Central memory CD8-positive, alpha-beta T cell (primary cell): ENCODE measurements at places on chromosomes 16 and 17.

- no peak overlapping the region for H3K4me3 ChIP-seq
- DNase-seq = no peak
- no peaks in the 10 kb centered on the region for H3K36me3 ChIP-seq
- H3K27ac ChIP-seq = no peak overlapping the region
Measured at GRCh38 chr16:85429776-85430522, 183.2 kb upstream of the GSE1 start.

DNA sequence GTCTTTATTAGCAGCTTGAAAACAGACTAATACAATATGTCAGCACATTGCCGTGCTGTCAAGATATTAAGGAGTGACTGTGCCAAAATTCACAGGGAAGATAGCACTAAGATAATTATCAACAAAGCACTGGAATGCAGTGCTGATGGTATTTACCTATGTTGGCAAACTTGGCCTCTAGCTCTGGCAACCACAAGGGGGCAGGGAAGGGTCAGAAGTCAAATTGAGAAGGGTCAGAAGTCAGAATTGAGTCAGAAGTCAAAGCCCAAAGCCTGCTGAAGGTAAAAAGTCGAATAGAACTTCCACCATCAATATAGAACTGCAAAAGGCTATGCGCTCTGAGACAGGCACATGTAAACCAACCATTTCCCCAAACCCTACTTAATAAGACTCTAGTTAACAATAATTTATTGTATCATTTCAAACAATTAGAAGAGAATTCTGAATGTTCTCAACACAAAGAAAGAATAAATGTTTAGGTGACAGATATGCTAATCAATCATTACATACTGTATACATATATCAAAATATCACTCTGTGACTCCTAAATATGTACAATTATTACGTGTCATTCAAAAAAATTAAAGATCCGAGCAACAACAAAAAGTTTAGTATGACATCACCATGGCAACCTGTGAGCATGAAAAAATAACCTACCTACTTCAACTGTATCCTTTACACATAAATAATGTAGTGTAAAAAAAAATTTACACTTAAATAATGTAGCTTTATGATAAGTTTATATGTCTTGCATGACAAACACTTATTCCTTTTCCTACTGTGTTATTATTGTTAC lies 916.1 kb downstream of the KCNJ2 start:
- DNase-seq = no peak
- no peak overlapping the region for H3K27ac ChIP-seq
- H3K4me1 ChIP-seq = no peaks in the 10 kb centered on the region
- H3K27me3 ChIP-seq = no peaks in the 10 kb centered on the region
- no peak overlapping the region for H3K4me3 ChIP-seq

DNA sequence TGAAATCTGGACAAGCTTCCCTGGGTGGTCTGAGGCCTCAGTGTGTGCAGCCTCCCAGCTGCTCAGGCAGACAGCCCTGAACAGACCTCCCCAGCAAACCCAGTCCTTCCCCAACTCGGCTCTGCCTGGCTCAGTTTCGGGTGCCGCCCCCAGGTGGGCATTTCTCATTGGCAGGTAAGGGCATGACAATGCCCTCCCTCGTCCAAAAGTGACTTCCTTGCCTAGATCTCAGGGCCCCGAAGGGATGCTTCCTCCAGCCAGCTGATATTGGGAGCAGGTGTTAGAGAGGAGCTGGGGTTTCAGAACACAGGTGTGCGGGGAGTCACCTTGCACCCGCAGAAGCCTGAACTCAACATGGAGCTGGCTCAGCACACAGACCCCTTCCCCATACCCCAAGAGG lies 3.8 kb upstream of the PPL start:
- H3K4me3 ChIP-seq = no peak overlapping the region
- no peak overlapping the region for H3K27ac ChIP-seq
- H3K4me1 ChIP-seq = peaks cover 5% of the 10 kb centered on the region
- no peak for DNase-seq
- no peaks in the 10 kb centered on the region for H3K36me3 ChIP-seq
- peaks cover 37% of the 10 kb centered on the region for H3K27me3 ChIP-seq

GRCh38 chr17:5210091-5210490 lies 18.4 kb upstream of the ZNF594 start:
- H3K4me3 ChIP-seq = no peak overlapping the region
- H3K36me3 ChIP-seq = peaks cover 11% of the 10 kb centered on the region
- DNase-seq = no peak
- H3K27ac ChIP-seq = no peak overlapping the region

DNA sequence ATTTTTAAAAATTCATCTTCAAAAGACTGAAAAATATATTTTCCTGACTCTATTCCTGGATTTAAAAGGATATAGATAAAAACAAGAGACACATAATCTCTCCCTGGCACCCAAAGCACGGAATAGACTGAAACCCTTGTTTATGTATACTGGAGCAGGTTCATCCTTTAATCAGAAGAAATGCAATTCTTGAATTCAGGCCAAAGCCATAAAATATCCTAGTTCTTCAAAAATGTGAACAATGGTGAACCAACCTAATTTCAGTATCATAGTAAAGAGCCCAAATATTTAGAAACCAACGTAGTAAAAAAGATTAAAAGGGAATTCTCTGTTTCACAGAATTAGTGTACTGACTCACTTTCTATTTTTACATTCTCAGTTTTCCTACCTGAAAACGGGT lies 188.5 kb upstream of the C17orf78 start:
- H3K36me3 ChIP-seq = peaks cover 19% of the 10 kb centered on the region
- H3K27me3 ChIP-seq = no peaks in the 10 kb centered on the region
- no peak overlapping the region for H3K4me3 ChIP-seq
- H3K4me1 ChIP-seq = no peaks in the 10 kb centered on the region
- DNase-seq = no peak
- no peak overlapping the region for H3K27ac ChIP-seq

DNA sequence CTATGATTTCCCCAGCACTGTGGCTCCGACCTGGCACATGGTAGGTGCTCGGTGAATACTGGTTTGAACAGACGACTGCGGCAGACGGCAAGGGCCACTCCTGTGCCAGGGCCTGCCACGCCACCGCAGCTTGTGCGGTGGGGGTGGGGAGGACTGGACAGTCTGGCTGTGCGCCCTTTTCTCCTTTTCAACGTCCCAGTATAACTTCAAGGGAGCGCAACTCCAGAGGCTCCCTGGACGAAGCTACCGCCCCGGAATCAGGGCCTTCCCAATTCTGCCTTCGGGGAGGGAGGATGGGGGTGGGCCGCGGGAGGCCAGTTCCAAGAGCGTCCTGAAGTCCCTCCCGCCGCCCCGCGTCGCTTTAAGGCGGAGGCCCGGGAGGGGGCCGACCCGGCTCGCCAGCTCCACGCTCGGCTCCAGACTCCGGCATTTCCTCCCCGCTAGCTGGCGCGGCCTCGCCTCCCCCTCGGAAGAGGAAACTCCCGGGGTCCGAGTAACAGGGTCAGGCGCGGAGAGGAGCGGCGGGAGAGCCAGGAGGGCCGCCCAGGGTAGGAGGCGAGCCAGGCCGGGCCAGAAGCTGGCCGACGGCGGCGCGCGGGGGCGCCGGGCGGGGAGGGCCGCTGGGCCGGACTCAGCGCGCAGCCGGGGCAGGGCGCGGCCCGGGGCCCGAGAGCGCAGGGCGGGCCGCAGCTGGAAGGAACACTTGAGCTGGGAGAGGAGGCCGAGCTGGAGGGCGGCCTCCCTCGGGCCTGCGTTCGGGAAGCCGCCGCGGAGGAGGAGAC lies at the start of gene ITPRIPL2:
ITPRIPL2 (plus strand) TSS at position 388 of the 782 bp plus-strand sequence. CDS start 498 bp downstream, outside the sequence.
- no peaks in the 10 kb centered on the region for H3K36me3 ChIP-seq
- H3K4me1 ChIP-seq = peaks cover 8% of the 10 kb centered on the region
- peak within 1 kb of the TSS; percentile 59 for H3K27ac ChIP-seq
- H3K4me3 ChIP-seq = peak within 1 kb of the TSS; percentile 74
- H3K27me3 ChIP-seq = peaks cover 26% of the 10 kb centered on the region

- no peaks in the 10 kb centered on the region for H3K27me3 ChIP-seq
- H3K36me3 ChIP-seq = peaks cover 4% of the 10 kb centered on the region
- no peak overlapping the region for H3K27ac ChIP-seq
Measured at GRCh38 chr17:16273499-16273898, 56.5 kb downstream of the PIGL start.

- H3K4me3 ChIP-seq = no peak overlapping the region
- no peak overlapping the region for H3K27ac ChIP-seq
- H3K27me3 ChIP-seq = peaks cover 19% of the 10 kb centered on the region
- no peaks in the 10 kb centered on the region for H3K4me1 ChIP-seq
- no peak for DNase-seq
Measured at GRCh38 chr16:24855678-24856077, 9.9 kb downstream of the SLC5A11 start.

DNA sequence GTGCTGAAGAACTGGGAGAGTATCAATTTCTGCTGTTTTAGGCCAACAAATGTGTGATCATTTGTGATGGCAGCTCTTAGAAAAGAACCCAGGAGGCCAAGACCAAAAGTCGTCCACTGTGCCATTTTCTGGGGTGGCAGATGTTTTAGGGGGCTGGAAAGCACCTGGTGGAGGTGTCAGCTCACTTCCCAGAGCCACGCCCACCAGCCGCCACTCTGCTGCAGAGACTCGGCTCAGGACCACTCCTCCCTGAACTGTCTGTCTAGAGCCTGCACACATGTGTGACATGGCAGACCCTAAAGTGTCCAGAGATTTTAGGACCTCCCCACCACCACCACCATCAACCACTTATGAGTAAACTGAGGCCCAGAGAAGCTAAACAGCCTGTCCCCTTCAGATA lies 23.9 kb upstream of the RPL38 start:
- H3K27ac ChIP-seq = no peak overlapping the region
- H3K27me3 ChIP-seq = peaks cover 80% of the 10 kb centered on the region
- no peak overlapping the region for H3K4me3 ChIP-seq
- no peak for DNase-seq
- H3K4me1 ChIP-seq = peaks cover 7% of the 10 kb centered on the region
- no peaks in the 10 kb centered on the region for H3K36me3 ChIP-seq

DNA sequence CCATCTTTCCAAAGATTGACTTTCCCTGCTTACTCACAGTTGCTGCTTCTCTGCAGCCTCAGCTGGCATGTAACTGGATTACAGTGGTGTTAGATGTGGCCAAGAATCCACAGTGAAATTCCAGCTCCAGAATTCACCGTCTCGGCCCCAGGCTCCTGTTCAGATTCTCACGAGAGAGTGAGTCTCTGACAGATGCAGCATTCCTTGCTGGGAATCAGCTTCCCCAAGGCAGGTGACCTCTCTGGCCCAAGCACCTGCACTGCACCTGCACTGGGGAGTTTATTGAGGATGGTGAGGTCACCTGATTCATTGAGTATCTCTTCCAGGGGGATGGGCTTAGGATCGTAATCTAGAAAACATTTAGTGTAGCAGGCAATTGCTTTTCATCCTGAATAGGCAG lies 600.5 kb upstream of the RBFOX1 start:
- H3K4me1 ChIP-seq = no peaks in the 10 kb centered on the region
- DNase-seq = no peak
- no peak overlapping the region for H3K4me3 ChIP-seq

GRCh38 chr16:4415538-4416199 lies 727 bp downstream of the CORO7 start:
- peak; percentile 49 for DNase-seq
- peak overlapping the region; percentile 97 for H3K27ac ChIP-seq
- peaks cover 48% of the 10 kb centered on the region for H3K36me3 ChIP-seq

DNA sequence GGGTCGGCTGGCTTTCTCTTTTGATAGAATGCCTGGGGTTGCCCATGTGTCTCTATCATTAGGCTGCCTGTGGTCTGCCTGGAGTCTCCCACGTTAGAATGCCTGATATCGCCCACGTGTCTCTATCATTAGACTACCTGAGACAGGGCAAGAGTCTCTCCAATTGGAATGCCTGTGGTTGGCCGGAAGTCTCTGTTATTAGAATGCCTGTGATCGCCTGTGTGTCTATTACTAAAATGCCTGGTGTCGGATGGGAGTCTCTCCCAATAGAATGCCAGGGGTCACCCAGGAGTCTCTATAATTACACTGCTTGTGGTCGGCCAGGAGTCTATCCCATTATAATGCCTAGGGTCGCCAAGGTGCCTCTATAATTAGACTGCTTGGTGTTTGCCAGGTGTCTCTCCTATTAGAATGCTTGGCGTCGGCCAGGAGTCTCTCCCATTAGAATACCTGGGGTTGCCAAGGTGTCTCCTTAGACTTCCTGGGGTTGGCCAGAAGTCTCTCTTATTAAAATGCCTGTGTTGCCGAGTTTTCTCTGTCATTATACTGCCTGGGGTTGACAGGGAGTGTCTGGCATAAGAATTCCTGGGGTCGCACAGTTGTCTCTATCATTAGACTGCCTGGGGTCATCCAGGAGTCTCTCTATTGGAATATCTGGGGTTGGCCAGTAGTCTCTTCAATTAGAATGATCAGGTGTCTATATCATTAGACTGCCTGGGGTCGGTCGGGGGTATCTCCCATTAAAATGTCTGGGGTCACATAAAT lies 2272.8 kb downstream of the TP53TG3F start:
- no peaks in the 10 kb centered on the region for H3K4me1 ChIP-seq
- DNase-seq = no peak
- H3K4me3 ChIP-seq = no peak overlapping the region
- no peaks in the 10 kb centered on the region for H3K27me3 ChIP-seq
- H3K27ac ChIP-seq = no peak overlapping the region
- H3K36me3 ChIP-seq = no peaks in the 10 kb centered on the region

DNA sequence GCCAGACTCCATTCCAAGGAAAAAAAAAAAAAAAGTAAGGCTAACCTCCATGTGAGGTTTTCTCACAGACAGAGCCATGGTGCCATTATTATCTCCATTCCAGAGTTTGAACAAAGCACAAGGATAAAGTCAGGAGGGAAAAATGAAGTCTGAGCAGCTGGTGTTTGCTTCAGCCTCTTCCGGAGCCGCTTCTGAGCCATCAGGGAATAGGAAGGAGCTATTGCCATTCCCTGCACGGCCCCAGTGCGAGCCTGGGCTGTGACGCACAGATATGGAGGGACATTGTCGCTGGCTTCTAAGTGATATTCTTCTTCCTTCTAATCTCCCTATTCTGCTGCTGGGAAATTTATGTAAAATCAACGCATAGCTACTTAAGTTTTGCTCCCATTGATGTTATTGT lies 69.5 kb upstream of the PIRT start:
- H3K36me3 ChIP-seq = no peaks in the 10 kb centered on the region
- no peak overlapping the region for H3K4me3 ChIP-seq
- H3K4me1 ChIP-seq = no peaks in the 10 kb centered on the region
- no peak for DNase-seq
- peaks cover 9% of the 10 kb centered on the region for H3K27me3 ChIP-seq

DNA sequence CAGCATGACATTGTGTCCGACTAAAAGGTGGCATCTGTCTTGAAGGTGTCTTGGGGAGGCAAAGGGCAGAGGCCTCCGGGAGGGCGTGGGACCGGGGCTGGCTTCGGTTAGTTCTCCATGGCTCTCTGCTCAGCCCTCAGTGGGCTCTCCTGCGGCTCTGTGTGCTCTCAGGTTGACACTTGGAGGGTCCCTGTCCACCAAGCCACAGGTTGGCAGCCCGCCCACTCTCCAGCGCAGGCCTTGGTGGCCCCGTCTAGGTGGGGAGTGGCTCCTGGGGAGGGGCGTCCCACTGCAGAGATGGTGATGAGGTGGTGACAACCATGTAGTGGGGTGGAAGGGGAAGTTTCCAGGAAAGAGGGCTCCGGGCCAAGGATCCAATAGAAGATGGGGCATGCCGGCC lies 31.6 kb downstream of the ADGRG5 start:
- H3K4me3 ChIP-seq = no peak overlapping the region
- DNase-seq = no peak
- no peak overlapping the region for H3K27ac ChIP-seq
- H3K36me3 ChIP-seq = peaks cover 27% of the 10 kb centered on the region
